ENCODE measurements at places on chromosomes 13 and 19. TPM values are rescaled to one million over a fixed set of nuclear protein-coding genes. Genes with fewer than 3 reads are reported as not detected.

CLDND2 gene
- total RNA-seq = not detected

BST2 gene
- total RNA-seq = 71.3 TPM

C19orf12 gene
- total RNA-seq = 19.3 TPM

ZNF681 gene
- 4.8 TPM for total RNA-seq

NXNL1 gene
- total RNA-seq = not detected

ZSCAN4 gene
- 0.21 TPM for total RNA-seq

PDCD5 gene
- total RNA-seq = 38.6 TPM

DMKN gene
- total RNA-seq = 84.6 TPM

MCEMP1 gene
- total RNA-seq = 2.5 TPM

DACT3 gene
- total RNA-seq = 7.8 TPM

APOE gene
- total RNA-seq = 80.8 TPM

TEX29 gene
- 0.25 TPM for total RNA-seq
